ENCODE measurements at places on chromosomes 2 and 18.

GRCh38 chr2:118983133-118983532 is 41.1 kb downstream of the MARCO start:
- DNase-seq = no peak

GRCh38 chr2:128446049-128446873 is 127.6 kb upstream of the HS6ST1 start:
- DNase-seq = no peak

DNA sequence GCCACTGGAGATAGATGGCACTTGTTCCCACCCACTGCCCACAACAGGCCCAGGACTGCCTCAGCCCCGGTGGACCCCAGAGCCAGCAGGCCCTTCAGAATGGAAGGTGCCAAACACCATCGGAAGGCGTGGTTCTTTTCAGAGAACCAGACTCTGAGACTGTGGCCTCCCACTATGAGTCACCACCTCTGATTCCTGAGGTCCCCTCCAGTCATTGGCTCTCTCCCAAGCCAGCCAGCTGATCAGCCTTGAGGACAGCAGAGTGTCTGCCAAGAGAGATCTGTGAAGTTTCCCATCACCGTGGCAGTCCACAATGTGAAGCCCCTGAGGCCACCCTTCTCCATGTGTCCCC is 10.4 kb upstream of the MAP3K2 start:
- DNase-seq = peak; percentile 52

DNA sequence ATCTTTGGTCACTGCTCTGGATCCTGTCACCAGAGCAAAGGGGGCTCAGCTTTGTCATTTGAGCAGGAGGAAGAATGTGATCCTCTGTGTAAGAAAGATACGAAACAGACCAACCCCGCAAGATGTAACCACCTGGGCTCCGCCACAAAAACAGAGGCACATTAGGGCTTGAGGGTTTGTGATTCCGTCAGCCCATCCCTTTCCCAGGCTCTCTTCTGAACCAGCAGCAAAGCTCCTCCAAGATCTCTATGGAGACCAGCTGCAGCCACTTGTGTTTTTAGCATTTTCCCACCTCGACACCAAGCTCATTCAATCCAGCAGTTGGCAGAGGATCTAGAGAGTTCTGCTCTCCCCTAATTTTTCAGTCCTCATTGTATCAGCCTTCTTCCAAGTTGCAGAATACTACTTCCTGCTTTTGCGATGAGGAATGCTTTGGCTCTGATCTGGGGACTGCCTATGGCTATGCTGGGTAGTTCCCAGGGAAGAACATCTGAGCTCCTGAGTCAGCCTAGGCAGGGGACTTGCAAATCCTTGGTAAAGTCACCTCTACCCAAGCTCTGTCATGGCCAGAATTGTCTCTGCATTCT is 139.6 kb upstream of the RAB12 start:
- no peak for DNase-seq

DNA sequence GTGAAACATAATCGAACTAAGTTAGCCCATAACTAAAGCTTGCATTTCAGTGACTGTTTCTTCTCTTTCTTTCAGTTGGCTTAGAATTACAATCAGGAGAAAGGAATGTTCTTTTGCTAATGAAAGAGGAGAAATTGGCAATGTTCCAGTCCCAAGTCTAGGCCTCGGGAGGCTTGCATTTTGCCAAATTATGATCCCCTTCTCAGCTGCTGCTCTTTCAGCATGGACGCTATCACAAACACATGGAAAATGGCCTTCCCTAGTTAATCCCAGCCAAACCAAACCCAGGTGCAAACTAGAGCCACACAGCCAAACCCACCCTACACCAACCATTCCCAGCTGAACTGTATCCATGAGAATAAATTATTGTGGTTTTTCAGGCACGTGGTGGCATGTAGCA is 605.2 kb upstream of the LRRTM4 start:
- DNase-seq = no peak

GRCh38 chr2:34949316-34949715 is 1350.2 kb upstream of the FAM98A start:
- no peak for DNase-seq

DNA sequence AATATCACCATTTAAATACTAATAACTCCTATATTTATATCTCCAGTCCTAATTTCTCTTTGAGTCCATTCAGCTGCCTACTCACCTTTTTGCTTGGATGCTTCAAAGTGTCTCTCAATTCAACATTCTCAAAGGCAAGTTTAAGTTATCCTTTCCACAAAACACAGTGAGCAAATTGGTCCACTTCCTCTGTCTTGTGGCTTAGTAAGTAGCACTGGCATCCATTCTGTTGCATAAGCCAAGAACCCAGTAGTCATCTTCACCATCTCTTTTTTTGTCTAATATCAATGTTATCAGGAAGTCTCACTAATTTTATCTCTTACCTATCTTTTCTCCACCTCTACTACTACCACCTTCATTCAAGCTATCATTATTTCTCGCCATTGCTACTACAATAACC is 27.4 kb upstream of the IL1RL1 start:
- no peak for DNase-seq

DNA sequence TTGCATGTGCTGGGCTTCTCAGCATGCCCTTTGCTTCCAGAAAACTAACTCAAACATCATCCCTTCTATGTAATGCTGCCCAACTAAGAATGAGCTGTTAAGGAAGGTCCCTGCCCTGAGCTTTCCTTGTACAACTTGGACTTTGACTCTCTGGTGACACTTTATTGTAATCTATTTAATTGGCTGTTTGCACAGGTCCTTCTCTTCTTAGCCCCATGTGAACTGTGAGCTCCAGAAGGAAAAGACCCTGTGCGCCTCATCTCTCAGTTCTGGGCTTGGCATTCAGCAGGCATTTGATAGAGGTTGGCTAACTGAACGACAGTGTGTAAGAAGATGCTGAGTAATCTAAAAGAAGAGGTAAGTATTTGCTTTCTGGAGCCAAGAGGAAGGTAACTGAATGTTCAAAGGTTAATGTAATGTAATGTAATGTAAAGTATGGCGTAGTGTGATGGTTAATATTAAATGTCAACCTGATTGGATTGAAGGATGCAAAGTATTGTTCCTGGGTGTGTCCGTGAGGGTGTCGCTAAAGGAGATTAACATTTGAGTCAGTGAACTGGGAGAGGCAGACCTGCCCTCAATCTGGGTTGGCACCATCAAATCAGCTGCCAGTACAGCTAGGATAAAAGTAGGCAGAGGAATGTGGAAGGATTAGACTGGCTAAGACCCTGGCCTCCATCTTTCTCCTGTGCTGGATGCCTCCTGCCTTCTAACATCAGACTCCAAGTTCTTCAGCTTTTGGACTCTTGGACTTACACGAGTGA is 60.8 kb upstream of the CCDC195 start:
- DNase-seq = no peak

- no peak for DNase-seq
Measured at GRCh38 chr2:113685471-113685870, 58.4 kb downstream of the RABL2A start.

- no peak for DNase-seq
Measured at GRCh38 chr2:100895934-100896685, 76.2 kb downstream of the NPAS2 start.

- no peak for DNase-seq
Measured at GRCh38 chr2:115874427-115874826, 1432.0 kb downstream of the DPP10 start.

DNA sequence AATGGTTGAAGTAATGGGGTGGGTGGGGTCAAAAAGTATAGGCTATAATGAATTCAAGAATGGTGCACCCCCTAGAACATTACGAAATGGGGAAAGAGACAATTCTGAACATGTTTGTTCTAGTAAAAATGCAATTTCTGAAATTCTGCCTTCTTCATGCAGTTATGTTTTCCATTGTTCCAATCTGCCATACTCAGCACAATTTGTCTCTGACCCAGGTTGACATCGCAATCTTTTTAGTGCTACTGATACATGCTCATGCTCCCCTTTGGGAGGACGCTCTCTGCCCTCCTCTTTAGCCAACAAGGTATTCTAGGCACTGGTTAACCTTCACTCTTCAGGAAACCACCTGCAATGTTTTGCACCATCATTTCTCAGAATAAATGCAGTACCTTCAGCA is 1303.9 kb upstream of the PIK3C3 start:
- DNase-seq = no peak

GRCh38 chr2:133504566-133505505 is 63.4 kb downstream of the NCKAP5 start:
- no peak for DNase-seq

GRCh38 chr2:54867457-54867856 is 144.0 kb downstream of the EML6 start:
- DNase-seq = no peak

DNA sequence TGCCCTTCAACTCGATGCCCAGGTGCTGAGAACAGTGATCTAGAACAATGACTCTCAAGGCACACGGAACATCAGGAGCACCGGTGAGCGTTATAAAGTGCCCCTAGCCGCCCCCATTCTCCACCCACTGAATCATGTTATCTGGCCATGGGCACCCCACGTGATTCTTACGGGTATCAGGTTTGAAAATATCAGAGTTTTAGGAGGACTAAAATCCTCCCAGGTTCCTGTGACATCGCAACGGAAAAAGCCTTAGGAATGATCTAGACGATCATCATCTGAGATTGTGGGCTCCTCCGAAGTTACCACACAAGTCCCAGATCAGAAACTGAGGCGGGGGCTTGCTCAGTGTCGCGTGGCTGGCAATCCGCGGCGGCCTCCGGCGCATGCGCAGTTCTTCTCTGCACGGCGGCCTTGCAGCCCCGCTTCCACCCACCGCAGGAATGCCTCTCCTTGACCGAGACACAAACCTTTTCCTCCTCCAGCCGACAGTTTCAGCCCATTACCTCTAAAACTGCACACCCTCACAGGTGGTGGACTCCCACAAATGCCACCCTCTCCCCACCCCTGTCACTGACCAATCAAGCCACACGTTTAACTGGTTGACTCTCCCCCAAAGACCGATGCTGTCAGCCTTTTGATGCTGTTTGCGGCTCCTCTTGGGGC is 5.8 kb upstream of the MRPL33 start:
- no peak for DNase-seq

GRCh38 chr2:113248997-113249770 is 29.5 kb downstream of the PAX8 start:
- DNase-seq = peak; percentile 60

DNA sequence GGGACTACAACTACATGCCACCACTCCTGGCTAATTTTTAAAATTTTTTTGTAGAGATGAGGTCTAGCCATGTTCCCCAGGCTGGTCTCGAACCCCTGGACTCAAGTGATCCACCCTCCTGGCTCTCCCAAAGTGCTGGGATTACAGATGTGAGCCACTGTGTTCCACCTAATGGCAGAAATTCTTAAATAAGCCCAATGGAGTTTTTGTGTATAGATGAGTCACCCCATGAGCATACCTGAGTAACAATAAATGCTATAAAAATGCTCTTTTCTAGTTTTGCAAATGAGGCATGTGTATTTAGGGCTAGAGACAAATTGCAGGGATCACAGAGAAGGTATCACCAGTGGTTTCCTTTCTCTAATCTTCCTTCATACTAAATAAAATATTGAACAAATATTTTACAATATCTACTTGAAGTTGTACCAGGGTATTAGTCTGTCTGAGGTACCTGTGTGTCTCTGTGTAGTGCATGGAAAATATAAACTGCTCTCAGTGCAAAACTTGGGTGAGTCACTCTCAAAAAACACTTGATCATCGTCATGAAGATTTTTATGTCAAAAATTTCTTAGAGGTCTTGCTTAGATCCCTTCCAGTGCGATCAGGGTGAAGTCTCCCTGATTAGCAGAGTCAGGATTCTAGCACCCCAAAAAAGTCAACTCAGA is 337.1 kb upstream of the MMADHC start:
- DNase-seq = no peak

- no peak for DNase-seq
Measured at GRCh38 chr2:157439824-157440186, 4.1 kb downstream of the CYTIP start.

DNA sequence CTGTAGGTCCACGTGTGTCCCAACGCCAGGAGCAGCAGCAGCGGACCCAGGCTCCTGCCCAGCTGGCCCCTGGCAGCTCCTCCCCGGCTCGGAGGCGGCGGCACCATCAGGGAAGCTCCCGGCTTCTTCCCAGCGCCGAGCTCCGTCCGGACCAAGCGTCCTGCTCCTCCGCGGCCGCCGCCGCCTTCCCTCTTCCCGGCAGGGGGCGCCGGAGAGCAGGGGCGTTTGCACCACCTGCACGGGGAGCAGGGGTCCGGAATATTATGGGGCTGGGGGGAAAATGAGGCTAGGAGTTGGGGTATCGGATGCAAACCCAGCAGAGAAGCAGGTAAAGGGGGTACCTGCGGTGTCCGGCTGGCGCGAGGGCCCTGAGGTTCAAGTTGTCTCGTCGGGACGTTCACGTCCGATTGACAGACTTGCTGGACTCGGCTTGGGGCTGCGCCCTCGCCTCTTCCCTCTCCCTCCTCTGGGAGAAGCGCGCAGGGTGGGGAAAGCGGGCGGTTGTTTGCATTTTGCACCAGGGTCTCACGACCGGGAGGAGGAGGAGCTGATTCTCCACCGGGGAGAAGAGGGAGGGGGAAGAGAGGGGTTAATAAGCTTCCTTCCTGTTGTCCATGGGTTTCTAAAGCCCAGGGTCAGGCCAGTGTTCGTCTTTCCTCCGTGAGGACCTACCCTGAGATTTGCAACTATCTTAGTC is at the start of gene CCBE1:
CCBE1 (minus strand) TSS at position 188 of the 697 bp plus-strand sequence.
- DNase-seq = no peak

DNA sequence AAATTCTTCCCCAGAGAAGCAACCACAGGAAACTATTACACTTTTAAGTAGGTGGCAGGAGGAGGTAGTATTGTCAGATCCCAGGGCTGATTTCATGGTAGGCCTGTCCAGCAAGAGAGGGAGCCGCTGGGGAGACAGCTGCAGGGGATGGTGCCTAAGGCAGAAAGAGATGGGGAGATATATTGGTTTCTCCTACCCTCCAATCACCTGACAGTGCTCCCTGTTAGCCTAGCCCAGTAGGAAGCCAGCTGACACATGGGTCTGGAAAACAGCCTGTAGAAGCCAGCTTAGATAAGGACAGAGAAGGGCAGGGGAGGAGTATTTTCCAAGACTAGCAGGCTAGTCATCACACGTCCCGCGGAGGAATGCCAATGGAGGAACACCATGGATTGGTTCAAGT is 8.2 kb upstream of the SPOPL start:
- no peak for DNase-seq

GRCh38 chr2:3309496-3310355 is 67.9 kb downstream of the EIPR1 start:
- DNase-seq = no peak

- peak; percentile 83 for DNase-seq
Measured at GRCh38 chr2:46097714-46098480, 199.3 kb upstream of the EPAS1 start.

DNA sequence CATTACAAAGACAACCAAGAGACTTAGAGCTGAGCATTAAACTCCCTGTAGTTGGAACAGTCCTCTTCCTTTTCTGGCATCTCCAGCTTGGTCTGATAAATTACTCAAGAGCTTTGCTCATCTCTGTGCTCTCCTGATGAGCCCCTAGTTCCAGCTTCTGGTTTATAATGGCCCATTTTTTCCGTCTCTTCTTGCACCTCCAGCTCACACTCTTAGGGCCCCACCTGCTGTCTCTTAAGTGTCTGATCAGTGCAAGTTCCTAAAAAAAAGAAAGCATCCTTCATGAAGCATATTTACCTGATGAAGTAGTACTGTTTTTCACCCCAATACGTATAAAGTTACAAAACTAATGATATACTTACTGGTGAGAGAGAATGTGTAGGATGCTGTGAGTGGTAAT is 822.9 kb downstream of the RNF144A start:
- DNase-seq = no peak

GRCh38 chr2:190626641-190627210 is 22.2 kb upstream of the NAB1 start:
- DNase-seq = no peak
